Activated T-helper 17 cell treated with anti-CD3 and anti-CD28 coated beads, Interleukin-2, amount 50 U/mL, for 72 hours (primary cell): ENCODE measurements at places on chromosomes 7 and 10.

DNA sequence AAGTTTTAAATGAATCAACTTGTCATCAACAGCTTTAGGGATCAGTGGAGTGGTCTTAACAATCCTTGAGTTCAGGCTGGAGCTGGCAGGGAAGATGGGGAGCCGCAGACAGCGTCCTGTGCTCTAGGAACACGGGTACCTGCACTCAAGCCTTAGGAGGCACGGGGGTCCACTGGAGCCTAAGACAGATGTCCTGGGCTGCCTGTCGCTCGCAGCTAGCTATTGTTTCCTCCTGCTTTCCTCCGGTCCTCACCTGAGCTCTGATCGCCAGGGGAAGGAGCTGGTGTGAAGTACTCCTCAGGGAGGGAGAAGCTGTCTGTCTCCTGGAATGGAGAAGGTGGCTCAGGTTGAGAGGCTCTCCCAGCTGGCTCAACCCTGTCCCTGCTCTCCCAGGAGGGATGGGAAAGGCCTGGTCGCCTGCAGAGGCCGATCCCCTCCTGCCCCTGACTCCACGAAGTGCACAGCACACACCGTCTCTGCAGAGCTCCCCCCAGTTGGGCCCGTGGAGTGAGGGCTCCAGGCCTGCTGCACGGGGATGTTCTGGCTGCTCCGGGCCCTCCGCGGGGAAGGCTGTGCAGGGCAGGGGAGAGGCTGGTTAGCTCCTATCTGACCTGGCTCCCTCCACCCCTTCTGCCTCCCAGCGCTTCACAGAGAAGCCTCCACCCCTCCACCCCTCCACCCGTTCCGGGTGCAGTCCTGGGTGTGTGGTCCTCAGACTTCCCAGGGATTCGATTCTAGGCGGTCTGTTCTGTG, 14.5 kb upstream of the PYROXD2 start:
- H3K27me3 ChIP-seq = no peaks in the 10 kb centered on the region
- no peak for ATAC-seq
- no peak overlapping the region for H3K4me3 ChIP-seq
- H3K36me3 ChIP-seq = peaks cover 74% of the 10 kb centered on the region
- H3K27ac ChIP-seq = no peak overlapping the region
- peaks cover 3% of the 10 kb centered on the region for H3K4me1 ChIP-seq

- H3K27me3 ChIP-seq = no peaks in the 10 kb centered on the region
- ATAC-seq = no peak
- H3K4me3 ChIP-seq = no peak overlapping the region
- H3K27ac ChIP-seq = no peak overlapping the region
- H3K4me1 ChIP-seq = peaks cover 4% of the 10 kb centered on the region
- peaks cover 2% of the 10 kb centered on the region for H3K36me3 ChIP-seq
Observed at GRCh38 chr10:49448924-49449323, 53.0 kb upstream of the DRGX start.

- H3K4me1 ChIP-seq = no peaks in the 10 kb centered on the region
- no peak for ATAC-seq
- H3K27ac ChIP-seq = no peak overlapping the region
- H3K4me3 ChIP-seq = no peak overlapping the region
- peaks cover 12% of the 10 kb centered on the region for H3K27me3 ChIP-seq
- H3K36me3 ChIP-seq = no peaks in the 10 kb centered on the region
Observed at GRCh38 chr7:39270018-39270417, 292.3 kb downstream of the POU6F2 start.

DNA sequence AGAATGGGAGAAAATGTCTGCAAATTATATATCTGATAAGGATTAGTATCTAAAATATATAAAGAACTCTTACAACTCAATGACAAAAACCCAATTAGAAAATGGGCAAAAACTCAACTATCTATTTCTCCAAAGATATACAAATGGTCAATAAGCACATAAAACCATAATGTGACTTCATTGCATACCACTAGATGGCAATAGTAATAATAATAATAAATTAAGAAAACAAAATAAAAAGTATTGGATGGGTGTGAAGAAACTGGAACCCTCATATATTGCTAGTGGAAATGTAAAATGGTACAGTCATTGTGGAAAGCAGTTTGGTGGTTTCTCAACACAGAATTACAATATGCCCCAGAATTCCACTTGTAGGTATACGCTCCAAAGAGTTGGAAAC, 98.8 kb downstream of the VIPR2 start:
- H3K36me3 ChIP-seq = no peaks in the 10 kb centered on the region
- no peak overlapping the region for H3K27ac ChIP-seq
- H3K4me1 ChIP-seq = no peaks in the 10 kb centered on the region
- ATAC-seq = no peak
- peaks cover 20% of the 10 kb centered on the region for H3K27me3 ChIP-seq

DNA sequence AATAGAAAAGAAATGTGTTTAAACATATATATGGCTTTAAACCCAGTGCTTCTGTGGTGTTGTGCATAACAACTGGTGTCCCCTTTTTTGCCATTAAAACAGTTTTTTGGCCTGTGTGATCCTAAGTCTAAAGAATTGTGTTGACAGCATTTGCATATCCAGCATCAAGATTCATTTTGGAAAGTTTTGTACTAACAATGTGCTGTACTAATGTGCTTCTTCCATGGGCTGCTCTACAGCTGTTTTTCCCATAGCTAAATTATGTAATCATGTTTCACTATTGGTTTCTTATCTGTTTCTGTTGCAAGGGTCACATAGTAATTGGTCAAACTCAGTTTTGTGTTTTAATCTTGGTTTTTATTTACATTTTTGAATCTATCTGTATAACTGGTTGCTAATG, 5.5 kb downstream of the CNNM2 start:
- no peak for ATAC-seq
- H3K36me3 ChIP-seq = peaks cover 8% of the 10 kb centered on the region
- peaks cover 29% of the 10 kb centered on the region for H3K4me1 ChIP-seq
- H3K27me3 ChIP-seq = no peaks in the 10 kb centered on the region

GRCh38 chr7:137804836-137805235, 41.9 kb downstream of the DGKI start:
- no peak overlapping the region for H3K27ac ChIP-seq
- no peaks in the 10 kb centered on the region for H3K36me3 ChIP-seq
- peaks cover 27% of the 10 kb centered on the region for H3K27me3 ChIP-seq
- H3K4me3 ChIP-seq = no peak overlapping the region
- no peak for ATAC-seq

DNA sequence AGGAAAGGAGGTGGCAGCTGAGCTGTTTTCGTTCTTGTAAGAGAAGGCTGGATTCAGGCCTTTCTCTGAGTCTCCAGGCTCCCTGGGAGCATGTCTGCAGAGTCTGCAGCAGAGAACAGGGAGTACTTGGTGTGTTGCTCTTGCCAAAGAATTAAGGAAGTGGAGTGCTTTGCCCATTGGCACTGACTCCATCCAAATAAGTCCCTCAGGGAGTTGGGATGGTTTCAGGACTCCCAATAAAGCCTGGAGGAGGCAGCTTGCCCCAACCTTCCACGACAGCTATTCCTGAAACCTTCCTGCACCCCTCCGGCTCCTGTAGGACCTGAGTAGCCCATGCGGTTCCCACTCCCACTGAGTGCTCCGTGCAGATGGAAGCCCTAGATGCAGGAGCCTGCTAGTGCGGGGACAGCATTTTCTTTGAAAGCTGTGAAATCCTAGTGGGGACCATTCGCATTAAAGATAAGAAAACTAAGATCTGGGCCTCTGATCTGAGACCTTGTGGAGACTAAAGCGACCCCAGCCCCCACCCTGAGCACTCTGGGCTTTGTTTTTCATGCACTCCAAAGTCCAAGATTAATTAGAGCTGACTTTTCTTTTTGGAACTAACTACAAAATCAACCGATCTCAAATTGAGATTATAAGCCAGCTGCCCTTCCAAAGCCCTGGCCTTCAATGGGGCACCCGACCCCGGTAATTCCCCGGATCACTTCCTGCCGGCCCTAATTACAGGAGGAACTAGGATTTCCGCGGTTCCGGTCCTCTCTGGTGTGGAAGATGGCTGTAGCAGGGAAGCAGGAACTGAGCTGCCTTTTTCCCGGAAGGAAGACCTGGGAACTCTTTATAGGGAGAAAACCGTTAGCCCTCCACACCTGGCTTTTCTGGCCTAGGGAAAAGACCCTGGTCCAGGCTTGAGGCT, 110.2 kb downstream of the COL13A1 start:
- H3K27me3 ChIP-seq = peaks cover 7% of the 10 kb centered on the region
- no peak for ATAC-seq
- no peaks in the 10 kb centered on the region for H3K4me1 ChIP-seq
- H3K27ac ChIP-seq = no peak overlapping the region
- H3K36me3 ChIP-seq = no peaks in the 10 kb centered on the region

GRCh38 chr10:78403781-78404180, 370.1 kb downstream of the RPS24 start:
- H3K27me3 ChIP-seq = peaks cover 9% of the 10 kb centered on the region
- no peaks in the 10 kb centered on the region for H3K36me3 ChIP-seq
- ATAC-seq = no peak
- no peak overlapping the region for H3K27ac ChIP-seq
- H3K4me1 ChIP-seq = peaks cover 7% of the 10 kb centered on the region

GRCh38 chr10:44908066-44908749, 2.9 kb upstream of the TMEM72 start:
- H3K27ac ChIP-seq = no peak overlapping the region
- no peaks in the 10 kb centered on the region for H3K36me3 ChIP-seq
- peaks cover 9% of the 10 kb centered on the region for H3K27me3 ChIP-seq
- H3K4me3 ChIP-seq = no peak overlapping the region
- no peak for ATAC-seq

- no peaks in the 10 kb centered on the region for H3K36me3 ChIP-seq
- H3K4me3 ChIP-seq = no peak overlapping the region
- ATAC-seq = no peak
- H3K27ac ChIP-seq = no peak overlapping the region
- no peaks in the 10 kb centered on the region for H3K27me3 ChIP-seq
Observed at GRCh38 chr10:4086131-4086898, 301.3 kb upstream of the KLF6 start.

GRCh38 chr10:71381611-71382010, 15.1 kb upstream of the CDH23 start:
- H3K27ac ChIP-seq = no peak overlapping the region
- H3K36me3 ChIP-seq = no peaks in the 10 kb centered on the region
- H3K4me3 ChIP-seq = no peak overlapping the region
- H3K27me3 ChIP-seq = no peaks in the 10 kb centered on the region
- no peak for ATAC-seq
- H3K4me1 ChIP-seq = peaks cover 6% of the 10 kb centered on the region

DNA sequence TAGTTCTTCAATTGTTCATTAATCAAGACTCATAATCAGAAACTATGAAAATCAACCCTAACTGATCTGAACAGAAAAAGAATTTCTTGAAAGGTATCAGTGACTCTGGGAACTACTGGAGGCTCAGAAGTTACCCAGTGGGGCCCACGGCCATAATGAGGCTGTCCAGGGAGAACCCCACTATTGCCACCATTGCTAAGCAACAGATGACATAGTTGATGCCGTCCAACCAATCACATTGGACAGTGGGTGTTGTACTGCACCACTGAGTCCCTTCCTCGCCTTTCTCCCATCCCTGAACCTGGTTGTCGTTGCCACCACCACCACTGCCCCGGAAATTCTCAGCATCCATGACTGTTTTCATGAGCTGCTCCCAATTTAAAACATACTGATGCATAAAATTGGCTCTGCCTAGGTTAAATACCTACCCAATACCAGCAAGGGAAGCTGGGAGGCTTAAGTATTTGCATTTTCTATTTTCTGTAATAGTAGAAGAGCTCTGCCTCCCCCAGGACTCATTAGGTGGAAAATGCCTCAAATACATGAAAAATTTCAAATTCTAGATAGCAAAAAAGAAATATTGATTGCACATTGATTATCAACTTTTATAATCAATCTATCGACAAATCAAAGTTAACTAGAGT, 26.7 kb upstream of the USP6NL start:
- H3K36me3 ChIP-seq = no peaks in the 10 kb centered on the region
- no peak for ATAC-seq
- no peak overlapping the region for H3K27ac ChIP-seq
- no peak overlapping the region for H3K4me3 ChIP-seq

- ATAC-seq = no peak
- no peaks in the 10 kb centered on the region for H3K27me3 ChIP-seq
- no peak overlapping the region for H3K27ac ChIP-seq
- no peak overlapping the region for H3K4me3 ChIP-seq
Observed at GRCh38 chr10:112735041-112735695, 214.9 kb upstream of the TCF7L2 start.
